ENCODE measurements at places on chromosomes 13 and 19.
A peak's percentile ranks its signal among the peaks of the same experiment; 100 is the strongest.

GRCh38 chr13:105465251-105465650 is 1070.2 kb downstream of the EFNB2 start:
- no peak for DNase-seq

DNA sequence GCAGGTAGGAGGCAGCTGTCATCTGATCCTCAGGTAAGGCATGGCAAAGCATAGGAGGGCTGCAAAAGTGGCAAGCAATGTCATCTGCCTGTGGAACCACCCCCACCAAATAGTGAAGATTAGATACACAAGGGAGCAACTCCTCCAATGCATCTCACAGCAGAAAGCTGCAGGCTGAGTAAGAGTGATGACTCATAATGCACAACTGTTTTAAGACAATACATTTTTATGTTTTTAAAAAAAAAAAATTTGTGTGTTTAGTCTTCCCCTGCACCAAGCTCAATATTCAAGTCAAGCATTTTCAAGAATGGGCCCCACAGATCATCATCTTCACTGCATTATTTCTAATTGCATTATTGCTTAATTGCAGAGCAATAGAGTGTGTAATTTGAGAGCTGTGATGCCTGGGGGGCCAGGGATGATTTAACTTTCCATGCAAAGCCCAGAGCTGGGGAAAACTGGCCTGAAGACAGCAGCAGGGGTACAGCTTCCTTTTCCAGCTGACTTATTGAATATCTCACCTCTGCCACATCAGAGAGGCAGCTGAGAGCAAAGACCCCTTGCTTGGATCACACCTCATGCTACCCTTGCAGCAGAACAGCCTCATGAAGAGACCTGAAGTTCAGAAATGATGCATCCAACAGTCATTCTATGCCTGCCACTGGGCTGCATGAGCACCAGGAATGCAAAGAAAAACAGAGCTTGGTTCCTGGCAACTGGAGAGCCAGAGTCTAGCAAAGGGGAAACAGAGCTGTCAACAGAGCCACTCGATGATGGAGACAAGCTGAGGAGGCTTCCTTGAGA is 22.7 kb upstream of the POP4 start:
- DNase-seq: peak; percentile 44

DNA sequence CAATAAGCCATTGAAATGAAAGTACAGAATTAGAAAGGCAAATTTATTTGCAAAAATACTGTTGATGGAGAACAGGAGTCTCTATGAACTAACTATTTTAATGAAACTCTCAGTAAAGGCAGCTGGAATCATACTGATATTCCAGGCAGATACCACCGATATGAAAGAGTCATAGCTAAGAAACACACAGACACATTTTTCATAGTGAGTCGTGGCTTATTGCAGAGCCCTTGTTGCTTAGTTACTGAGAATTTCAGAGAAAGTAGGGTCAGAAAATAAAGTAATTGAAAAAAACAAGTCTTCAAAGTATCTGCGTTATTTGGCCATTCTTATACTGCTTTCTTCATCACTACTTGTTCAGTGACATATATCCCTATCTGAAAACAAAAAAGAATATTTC is 1890.9 kb downstream of the PCDH9 start:
- no peak for DNase-seq

DNA sequence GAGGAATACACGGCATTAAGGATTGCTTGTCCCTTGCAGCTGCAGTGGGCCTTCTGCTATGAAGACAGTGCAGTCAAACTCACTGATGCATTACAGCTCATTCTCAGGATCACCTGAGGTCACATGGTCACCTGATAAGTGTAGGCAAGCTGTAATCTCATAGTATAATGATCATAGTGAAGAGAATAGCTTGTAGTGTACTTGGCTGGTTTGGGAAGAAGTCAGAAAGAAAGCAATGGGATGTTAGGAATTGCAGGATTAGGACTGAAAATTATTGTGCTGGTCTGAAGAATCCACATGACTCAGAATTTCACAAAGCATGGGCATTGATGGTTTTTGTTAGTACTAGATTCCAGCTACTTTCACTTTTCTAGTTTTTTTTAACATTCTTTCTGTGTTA is 76.7 kb downstream of the MBNL2 start:
- peak; percentile 35 for DNase-seq

DNA sequence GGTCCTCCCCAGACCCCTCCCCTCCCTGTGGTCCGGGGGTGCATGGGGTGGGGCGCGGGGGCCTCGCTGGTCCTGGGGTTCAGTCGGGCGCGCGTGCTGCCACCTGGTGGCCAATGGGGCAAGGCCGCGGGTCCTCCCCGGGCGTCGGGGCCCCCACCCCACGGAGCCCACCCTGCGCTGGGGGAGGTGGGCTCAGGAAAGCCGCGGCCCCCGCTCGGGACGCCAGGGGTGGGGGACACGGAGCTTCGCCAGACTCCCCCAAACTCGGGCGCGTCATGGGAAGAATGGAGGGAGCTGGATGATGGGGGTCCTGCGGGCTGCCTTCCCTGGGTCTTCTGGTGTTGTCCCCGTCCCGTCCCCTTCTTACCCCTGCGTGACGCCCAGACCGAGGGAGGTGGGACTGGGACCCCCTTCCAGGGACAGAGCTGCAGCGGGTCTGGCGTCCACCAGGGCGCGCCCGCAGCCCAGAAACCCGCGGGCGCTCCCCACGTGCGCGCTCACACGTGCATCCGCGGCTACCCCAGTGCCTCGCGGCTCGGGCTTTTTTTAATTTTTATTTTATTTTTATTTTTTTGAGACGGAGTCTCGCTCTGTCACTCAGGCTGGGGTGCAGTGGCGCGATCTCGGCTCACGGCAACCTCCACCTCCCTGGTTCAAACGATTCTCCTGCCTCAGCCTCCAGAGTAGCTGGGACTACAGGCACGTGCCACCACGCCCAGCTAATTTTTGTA is 19.8 kb upstream of the TCF3 start:
- DNase-seq: peak; percentile 32

DNA sequence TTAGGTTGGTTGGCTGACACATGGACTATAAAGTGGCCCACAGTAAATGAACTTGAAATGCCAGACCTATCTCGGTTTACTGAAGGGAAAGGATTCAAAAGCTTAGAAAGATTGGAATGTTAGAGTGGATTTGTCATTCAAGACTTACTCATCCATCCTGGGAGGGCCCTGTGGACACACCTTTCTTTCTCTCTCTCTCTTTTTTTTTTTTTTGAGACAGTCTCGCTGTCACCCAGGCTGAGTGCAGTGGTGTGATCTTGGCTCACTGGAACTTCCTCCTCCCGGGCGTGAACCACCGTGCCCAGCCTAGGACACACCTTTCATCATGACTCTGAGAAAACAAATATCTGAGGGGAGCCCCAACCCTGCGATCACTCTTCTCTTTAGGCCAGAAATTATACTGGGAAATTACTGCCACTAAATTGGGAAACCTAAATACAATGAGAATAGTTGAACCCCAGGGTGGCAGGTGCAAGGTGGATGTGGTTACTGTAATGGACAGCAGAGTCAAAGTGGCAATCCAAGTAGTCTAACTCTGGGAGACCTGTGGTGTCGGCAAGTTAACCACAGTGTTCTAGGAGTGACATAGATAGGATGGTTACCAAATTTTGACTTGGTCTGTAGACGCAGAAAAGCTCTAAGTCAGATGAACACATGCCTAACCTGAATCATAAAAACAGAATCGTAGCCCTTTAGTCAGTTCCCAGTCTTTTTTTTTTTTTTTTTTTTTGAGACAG is 47.1 kb upstream of the ZMYM5 start:
- peak; percentile 42 for DNase-seq

DNA sequence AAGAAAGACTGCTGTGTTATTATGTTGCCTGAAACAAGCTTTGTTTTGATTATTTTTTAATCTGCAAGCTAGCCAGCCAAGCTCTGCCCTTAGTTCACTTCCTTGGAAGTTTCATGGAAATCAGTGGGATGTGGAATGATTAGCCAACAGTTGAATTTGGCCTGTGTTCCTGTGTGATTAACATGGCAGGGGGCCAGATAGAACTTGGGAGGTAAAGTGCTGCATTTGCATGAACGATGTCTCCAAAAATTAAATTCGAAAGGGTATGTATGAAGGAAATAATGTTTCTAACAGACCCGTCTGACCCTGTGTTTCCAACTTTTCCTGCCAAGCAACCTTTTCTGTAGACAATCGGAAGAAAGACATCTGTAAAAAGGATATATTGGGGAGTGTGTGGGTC is 32.2 kb downstream of the UFM1 start:
- DNase-seq: peak; percentile 58

DNA sequence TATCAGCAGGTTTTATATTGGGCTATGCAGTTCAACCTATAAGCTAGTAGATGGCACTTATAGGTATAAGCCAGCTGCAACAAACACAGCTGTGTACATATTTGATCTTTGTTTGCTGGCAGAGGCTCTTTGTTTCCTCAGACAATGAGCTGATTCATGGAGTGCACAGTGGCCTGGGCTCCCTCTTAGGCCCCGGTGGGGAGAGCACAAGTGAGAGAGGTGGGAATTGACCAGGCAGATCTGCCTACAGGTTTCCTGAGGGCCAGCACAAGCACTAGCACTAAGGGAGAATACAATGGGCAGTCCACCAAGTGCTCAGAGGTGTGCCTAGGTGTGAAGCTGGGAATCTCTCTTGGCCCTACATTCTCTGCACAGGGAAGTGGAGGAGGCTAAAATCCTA is 1390.7 kb downstream of the SLITRK5 start:
- no peak for DNase-seq

GRCh38 chr13:30978981-30979956 is 46.8 kb downstream of the TEX26 start:
- no peak for DNase-seq

- no peak for DNase-seq
Measured at GRCh38 chr19:45900738-45901431, 1.5 kb downstream of the MYPOP start.

DNA sequence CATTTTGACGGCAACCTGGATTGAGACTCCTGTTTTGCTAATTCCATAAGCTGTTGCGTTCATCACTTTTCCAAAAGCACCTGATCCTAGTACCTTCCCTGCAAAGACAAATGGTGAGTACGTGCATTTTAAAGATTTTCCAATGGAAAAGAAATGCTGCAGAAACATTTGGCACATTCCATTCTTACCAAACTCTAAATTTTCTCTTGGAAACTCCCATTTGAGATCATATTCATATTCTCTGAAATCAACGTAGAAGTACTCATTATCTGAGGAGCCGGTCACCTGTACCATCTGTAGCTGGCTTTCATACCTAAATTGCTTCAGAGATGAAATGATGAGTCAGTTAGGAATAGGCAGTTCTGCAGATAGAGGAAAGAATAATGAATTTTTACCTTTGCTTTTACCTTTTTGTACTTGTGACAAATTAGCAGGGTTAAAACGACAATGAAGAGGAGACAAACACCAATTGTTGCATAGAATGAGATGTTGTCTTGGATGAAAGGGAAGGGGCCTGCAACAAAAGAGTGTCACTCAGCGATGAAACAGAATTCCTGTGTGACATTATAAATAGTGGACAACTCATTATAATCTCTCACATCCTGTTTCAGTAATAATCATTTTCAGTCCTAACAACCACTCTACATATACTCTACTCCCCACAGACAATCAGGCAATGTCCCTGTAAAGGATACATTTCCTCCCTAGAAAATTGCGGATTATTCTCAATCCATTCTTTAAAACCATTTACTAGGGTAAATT is 45.6 kb upstream of the URAD start:
- no peak for DNase-seq

DNA sequence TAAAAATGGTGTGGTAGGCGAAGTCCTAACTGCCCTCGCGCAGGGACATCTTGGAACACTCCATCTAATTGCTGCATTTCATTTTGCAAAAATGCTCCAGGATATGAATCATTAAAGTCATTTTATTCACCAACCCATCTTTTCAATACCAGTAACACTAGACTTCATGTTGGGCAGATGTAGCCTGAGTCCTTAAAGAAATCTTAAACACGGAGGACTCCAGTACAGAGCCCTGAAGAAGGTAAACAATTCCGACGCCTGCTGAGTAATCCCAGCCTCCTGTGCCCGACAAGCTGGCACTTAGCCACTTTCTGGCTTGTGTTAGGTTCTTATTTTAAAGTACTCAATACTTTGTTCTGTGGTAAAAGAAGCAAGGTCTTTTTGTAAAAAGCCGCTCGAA is 58.0 kb upstream of the IRS2 start:
- DNase-seq: peak; percentile 63

DNA sequence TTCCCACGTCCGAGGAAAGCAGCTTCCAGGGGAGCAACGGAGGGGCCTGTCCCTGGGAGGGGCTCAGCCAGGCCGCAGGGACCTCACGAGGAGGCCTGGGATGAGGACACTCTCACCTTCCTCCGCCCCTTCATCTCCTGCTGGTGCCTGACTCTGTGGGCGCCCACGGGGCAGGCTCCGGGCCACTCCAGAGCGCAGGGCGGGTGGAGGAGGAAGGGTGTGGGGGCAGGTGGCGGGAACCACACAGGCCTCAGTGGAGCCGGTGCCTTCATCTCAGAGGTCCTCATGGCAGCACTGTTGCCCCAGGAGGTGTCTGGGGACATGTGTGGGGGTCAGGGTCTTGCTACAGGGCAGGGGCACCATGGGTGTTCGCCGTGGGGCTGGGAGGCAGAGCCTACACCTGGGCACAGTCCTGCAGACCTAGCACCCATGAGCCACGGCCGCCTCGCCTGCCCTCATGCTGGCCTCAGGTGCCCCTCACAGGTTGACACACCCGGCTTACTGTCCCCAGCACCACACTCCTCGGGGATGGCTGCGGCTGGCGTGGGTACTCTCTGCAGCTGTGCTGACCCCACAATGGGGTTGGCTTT is 10.1 kb upstream of the TMEM255B start:
- DNase-seq: no peak

- DNase-seq: no peak
Measured at GRCh38 chr19:40599331-40599901, 1.8 kb upstream of the LTBP4 start.

DNA sequence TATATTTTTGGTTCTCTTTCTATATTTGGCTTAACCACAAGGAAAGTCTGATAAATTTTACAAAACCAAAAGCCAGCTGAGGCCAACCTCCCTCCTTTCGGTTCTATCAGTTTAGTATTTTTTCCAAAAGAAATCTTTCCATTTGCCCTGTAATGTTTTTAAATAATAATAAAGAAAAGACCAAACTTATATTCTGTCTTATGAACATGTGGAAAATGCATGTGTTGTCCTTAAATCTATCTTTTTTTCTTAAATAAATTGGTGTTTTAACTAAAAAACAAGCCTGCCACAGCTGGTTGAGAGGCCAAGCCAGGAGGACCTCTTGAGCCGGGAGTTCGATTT is 113.6 kb downstream of the SACS start:
- DNase-seq: no peak

GRCh38 chr19:38512277-38512676 is 78.8 kb downstream of the RYR1 start:
- DNase-seq: no peak

DNA sequence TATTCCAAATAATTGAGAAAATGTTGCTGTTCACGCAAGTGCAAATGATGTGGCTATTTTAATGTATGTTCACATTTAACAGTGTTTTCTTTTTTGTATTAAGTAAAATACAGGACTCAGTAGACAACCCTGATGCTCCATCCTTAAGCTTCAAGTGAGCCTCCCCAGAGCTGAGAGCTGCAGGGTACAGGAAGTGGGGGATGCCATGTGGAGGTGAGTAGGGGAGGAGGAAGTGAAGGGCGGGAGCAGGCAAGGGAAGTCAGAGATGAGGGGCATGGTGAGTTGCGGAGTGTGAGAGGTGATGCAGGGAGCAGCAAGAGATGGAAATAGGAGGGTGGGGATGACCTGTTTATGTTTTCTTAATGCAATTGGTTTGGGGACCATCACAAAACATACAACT is 711.0 kb downstream of the UQCRFS1 start:
- DNase-seq: no peak

All from fibroblast of mammary gland (primary cell).